ENCODE measurements at places on chromosomes 1 and 21.

DNA sequence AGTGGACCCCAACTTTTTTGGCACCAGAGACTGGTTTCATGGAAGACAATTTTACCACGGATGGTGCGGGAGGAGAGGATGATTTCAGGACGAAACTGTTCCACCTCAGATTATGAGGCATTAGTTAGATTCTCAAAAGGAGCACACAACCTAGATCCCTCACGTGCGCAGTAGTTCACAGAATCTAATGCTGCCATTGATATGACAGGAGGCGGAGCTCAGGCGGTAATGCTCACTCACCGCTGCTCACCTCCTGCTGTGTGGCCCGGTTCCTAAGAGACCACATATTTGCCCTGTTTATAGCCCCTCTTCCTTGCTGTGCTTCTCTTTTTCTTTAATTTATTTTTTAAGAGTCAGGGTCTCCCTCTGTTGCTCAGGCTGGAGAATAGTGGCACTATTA is 4.6 kb downstream of the NTRK1 start:
- no peak for DNase-seq

DNA sequence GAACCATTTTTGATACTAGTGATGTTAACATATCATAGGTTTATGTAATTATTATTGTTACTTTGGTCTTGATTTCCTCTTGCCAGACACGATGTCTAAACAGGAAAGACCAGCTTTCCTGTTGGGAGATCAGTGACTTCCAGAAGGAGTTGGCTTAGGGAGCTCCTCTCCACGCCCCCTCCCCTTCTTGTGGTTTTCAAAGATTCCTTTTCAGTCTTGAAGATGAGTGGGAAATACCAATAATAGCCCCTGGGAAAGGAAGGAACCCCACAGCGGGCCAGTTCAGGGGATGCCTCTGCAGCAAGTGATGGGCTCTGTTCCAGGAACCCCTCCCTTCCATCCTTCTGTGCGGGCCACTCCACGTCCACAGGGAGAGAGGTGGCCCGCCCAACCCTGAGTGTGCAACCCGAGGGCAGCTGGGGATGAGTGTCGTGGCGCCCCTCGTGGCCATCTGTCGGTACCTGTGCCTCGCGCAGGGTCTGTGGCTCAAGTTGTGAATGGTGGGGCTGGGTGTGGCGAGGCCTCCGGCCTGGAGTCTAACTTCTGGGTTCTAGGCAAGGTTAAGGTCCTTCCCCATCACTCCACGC is 65.7 kb downstream of the TLR5 start:
- no peak for DNase-seq

DNA sequence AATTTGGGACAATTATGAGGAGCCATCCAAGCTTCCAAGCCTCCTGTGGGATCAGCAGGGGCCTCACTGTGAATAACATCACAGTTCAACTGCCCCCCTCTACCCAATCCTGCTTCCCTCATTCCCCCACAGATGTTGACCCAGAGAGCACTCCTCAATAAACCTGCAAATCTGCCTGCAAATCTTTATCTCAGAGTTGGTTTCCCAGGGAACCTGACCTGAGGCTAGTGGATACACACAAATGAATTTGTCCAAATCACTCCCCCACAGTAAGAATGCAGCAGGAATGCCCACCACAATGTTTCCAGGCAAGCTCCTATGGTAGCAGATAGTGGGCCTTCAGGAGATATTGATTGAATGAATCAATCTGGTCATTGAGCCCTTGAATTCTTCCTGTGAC is 56.4 kb upstream of the HIVEP3 start:
- no peak for DNase-seq

- no peak for DNase-seq
Observed at GRCh38 chr1:56070601-56071000, 508.8 kb downstream of the PLPP3 start.

- no peak for DNase-seq
Observed at GRCh38 chr1:229097356-229097755, 173.6 kb upstream of the RAB4A start.

DNA sequence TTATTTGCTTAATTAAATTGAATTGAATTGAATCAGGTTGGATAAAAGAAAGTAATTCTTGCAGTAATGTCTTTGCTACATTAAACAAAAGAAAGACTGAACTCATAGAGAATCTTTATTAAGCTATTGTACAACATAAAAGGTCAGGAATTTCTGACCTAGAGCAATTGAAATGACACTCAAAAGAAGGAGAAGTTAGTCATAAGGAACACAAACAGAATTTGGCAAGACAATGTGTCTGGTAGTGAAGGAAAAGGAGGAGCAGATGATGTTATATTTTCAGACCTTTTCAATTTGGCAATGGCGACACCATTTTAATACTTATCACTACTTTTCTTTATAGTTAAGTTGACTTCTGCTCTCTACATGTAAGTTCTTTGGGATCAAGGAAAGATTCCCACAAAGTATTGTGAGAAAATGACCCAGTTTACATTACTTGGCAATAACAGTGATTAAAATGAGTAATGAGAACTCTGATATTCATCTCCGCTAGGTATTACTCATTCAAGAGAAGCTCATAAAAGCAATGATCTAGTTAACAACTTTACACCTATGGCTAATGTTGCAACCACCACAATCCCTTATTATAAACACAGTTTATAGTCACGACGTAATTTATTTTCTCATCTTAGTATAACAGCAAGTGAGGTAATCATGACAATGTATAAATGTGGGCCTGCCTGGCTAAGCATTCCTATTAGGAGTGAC is 14.7 kb upstream of the KRTAP21-1 start:
- no peak for DNase-seq

DNA sequence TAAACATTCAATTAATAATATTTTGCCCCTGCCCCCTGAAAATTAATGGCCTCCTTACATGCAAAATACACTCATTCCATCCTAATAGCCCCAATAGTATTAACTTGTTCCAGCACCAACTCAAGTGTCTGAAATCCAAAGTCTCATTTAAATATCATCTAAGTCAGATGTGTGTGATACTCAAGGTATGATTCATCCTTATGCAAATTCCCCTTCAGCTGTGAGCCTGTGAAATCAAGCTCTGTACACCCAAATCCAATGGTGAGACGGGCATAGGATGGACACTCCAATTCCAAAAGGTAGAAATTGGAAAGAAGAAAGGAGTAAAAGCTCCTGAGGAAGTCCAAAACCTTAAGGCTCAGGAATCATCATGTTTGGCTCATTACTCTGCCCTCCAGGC is 83.5 kb downstream of the HHAT start:
- no peak for DNase-seq
